ENCODE measurements at places on chromosomes 6 and 20. TPM values are rescaled to one million over a fixed set of nuclear protein-coding genes. Genes with fewer than 3 reads are reported as not detected.

The ESR1 gene
- not detected for total RNA-seq

The TASP1 gene
- total RNA-seq = 15.1 TPM

The IP6K3 gene
- total RNA-seq = not detected

The VAPB gene
- total RNA-seq = 41.8 TPM

The SLC17A1 gene
- not detected for total RNA-seq

The SH3BGRL2 gene
- 0.09 TPM for total RNA-seq

The TRIM15 gene
- not detected for total RNA-seq

GRCh38 chr6:109282756-109283155 is 99.5 kb downstream of the CD164 start:
- no peak for DNase-seq

DNA sequence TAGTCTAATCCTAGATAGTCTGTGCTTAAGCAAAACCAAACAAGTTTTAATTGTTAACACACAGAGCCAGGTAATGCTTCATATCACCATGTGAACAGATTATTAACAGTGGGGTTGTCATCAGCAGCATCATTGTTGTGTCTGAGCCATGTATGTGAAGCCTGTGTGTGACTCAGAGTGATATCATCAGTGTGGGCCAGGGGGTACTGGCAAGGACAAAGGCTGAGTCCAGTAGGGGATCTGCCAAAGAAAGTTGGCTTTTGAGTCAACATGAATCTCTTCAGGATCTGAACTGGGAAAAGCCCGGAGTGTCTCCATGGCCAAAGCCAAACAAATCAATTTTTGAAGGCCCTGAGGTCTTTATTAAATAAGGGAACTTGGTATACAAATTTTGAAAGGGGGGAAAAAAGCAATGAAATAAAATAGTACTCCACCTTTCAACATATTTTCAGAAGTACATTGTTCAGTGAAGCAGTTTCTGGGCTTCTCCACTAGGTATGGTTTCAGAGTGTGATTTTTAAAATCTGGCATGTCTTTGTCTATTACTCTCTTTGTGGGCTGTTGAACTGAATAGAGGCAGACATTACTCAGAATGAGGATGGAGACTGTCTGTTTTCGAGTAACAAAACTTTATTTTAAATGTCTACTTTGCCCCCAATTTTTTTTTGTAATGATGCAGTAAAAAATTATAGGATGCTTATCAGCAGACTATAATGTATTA is 444.2 kb upstream of the JAG1 start:
- no peak for DNase-seq

DNA sequence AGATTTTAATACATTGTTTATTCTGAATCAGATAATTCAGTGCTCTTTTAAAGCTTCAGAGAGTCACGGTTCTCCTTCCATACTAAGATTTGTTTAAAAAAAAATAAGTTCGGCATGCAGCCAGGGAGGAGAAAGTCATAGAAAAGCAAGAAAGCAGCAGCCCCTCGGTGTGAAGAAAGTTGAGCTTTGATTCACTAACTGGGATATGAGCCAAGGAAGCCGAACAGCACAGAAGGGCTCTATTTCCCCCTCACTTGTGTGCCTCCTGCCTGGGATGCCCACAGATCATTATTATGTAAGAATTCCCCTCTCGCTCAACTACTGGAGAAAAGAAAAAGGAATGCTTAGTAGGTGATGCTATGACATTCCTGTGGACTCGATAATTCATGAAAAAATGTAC is 69.3 kb upstream of the SYNJ2 start:
- DNase-seq = no peak

- no peak for DNase-seq
Measured at GRCh38 chr6:122709922-122710512, 69.5 kb upstream of the FABP7 start.

DNA sequence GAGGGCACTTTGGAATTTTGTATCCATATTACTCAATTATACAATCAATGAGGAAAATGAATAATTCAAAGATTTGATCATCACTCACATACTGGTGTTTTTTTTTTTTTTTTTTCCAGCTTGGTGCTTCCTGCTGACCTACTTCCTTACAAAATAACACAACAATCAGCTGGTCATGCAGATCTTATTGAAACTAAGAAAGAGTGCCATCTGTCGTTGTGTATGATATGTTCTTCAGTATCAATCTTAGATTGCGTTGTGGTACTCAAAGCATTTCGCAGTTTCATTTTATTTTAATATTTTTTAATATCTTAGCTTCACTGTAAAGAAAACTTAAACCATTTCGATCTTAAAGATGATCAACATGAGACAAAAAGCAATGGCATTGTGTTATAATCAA is 155.6 kb downstream of the OGFRL1 start:
- DNase-seq = no peak

DNA sequence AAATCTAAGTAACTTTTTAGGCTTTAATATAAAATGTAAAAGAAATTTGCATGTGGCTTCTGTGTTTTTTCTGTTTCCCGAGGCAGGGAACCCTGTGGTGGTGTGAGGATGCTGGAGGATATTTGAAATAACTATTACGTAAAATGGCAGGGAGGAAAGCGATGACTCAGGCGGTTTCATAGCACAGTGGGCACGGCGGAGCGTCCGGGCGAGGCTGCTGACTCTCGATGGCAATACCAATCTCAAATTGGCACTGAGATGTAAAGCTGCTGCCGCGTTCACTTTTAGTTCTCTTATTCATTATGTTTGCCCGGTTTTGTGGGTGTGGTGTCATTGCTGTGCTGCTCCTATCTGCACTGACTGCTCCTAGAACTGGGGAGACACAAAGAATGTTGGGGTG is 254.3 kb downstream of the THBS2 start:
- DNase-seq = no peak

DNA sequence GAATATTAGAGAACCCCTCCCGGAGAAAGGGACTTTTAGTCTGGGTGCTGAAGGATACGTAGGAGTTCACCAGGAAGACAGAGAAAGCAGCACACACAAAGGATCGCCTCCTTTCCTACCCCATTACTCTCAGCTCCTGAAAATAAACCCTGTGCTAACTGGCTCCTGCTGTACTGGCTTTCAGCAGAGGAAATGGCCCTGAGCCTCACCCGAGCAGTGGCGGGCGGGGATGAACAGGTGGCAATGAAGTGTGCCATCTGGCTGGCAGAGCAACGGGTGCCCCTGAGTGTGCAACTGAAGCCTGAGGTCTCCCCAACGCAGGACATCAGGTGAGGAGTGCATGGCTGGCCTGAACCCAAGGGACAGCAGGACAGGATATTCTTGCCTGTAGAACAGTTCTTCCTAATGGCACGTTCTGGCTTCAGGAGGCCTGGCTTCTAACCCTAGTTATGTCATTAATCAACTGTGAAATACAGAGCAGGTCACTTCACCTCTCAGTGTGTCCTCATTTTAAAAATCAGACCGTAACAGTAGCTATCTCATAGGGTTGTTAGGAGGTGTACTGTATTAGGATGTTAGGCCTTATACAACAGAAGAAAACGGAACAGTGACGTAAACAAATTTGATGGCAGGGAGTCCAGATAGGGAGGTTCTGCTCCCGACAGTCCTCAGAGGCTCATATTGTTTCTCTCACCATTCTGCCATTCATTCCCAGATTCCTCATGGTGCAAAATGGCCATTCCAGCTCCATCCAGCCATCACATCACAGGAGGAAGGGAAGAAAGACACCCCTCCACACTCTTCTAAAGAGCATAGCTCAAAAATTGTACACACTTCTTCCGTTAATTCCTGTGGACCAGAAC is 1.8 kb downstream of the RBCK1 start:
- DNase-seq = peak; percentile 41

DNA sequence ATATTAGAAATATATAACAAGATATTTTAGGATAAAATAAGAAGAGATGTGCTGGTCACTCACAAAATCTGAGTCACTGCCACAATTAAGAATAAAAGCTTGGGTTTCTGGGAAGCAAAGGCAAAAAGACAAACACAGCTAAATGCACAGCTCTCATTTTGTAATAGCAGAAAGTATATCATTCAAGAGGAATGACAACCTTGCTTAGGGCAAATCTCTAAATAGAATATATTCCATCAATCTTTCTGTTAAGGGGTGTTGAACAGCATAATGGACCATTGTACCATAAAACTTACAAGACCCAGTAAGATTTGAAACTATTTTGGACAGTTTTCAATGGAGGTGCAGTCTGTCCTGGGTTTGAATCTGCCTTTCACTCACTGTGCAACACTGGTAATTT is 464.9 kb upstream of the SOX4 start:
- DNase-seq = no peak

DNA sequence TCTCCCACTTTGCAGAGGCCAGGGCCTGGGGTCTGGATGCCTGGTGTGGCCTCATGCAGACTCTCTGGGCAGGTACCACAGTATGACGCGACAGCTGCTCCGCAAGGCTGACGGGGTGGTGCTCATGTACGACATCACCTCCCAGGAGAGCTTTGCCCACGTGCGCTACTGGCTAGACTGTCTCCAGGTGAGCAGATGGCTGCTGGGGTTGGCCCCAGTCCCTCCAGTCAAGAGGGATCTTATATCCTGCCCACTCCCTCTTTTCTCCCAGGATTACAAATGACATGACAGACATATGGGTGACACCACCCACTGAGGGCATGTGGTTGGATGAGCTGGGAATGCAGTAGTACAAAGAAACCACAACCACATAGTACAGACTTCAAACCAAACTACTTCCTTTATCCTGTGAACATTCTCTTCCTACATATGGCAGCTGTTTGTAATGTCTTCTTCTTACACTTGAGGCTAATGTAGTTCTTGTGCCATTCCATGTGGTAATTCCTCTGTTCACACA is 29.9 kb downstream of the RAB44 start:
- no peak for DNase-seq

Measured in OCI-LY7 (cell line).